ENCODE measurements at places on chromosomes 16 and 17.

DNA sequence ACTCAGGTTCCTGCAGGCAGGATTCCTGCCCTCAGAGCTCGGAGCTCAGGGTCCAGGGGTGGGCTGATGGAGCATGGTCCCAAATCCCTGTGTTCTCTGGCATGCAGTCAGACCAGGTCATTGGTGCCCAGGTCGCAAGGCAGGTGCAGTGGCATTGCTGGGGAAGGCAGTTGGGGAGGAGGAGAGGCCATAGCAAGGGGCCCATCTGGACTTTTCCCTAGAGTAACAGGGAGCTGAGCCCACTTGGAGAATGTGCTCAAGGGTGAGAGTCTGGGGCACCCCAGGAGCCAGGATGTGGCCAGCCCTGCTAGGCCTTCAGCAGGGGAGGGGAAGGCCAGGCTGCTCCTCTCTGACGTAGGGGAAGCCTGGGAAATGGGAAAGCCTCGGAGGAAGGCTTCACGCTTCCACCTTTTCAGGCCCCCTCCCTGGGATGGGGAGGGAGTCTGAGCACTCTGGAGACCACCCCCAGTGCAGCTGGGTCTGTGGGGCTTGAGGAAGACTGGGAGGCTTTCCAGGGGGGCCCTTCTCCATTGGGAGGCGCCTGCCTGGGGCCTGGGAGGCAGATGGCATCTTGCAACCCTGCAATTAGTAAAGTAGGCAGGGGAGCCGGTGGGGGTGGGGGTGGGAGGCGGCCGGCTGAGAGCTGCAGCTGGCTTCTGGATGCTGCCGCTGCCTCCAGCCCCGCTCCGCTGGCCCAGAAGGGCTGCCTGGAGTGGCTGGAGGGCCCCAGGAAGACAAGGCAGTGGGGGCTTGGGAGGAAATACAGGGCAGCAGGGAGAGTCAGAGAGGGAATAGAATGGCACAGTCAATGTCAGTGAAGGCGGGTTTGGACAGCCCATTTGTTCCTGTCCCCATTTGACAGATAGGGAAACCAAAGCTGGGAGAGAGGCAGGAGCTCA is 21.1 kb upstream of the DOK4 start:
- DNase-seq, result peak; percentile 46

- no peak for DNase-seq
These were observed 162.2 kb upstream of the KCNJ16 start for GRCh38 chr17:69912805-69913204.

GRCh38 chr17:60390925-60391470 is 935 bp downstream of the USP32 start:
- DNase-seq, result no peak

GRCh38 chr17:61233991-61234750 is 165.5 kb upstream of the TBX2 start:
- no peak for DNase-seq

DNA sequence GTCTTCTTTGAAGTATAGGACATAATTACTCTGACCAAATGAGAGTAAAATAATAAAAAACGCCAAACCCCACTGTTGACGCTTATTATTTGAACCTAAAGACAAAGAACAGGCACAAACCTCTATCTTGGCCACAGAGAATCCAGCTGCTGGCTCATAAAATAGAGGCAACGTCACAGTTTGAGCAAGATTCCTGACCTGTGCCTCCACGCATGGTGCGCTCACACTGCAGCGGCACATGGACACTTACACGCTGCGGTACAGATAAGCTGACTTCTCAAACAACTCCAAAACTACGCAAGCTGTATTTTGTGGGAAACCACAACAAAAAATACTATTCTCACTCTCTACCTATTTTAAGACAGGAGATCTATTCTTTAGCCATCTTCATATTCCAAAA is 38.8 kb upstream of the TRAP1 start:
- DNase-seq, result no peak
